ENCODE measurements at places on chromosomes 4 and X. TPM values are rescaled to one million over a fixed set of nuclear protein-coding genes. Genes with fewer than 3 reads are reported as not detected.

- no peak overlapping the region for H3K27ac ChIP-seq
- H3K27me3 ChIP-seq = no peaks in the 10 kb centered on the region
- H3K4me3 ChIP-seq = no peak overlapping the region
- H3K36me3 ChIP-seq = no peaks in the 10 kb centered on the region
- H3K4me1 ChIP-seq = no peaks in the 10 kb centered on the region
Measured at GRCh38 chr4:188417181-188417580, 277.9 kb downstream of the TRIML1 start.

LGI2 gene
- total RNA-seq = not detected

NHSL2 gene
- 0.88 TPM for total RNA-seq

FAM120C gene
- total RNA-seq = 8.4 TPM

JADE3 gene
- 0.74 TPM for total RNA-seq

All from activated CD8-positive, alpha-beta T cell treated with anti-CD3 and anti-CD28 coated beads for 36 hours (primary cell).